ENCODE measurements at places on chromosomes 16 and 17.
A peak's percentile ranks its signal among the peaks of the same experiment; 100 is the strongest.

GRCh38 chr17:83195330-83196023 is 116.1 kb downstream of the METRNL start:
- no peak for DNase-seq

- no peak for DNase-seq
Observed at GRCh38 chr16:89141884-89142267, 29.7 kb upstream of the CDH15 start.

DNA sequence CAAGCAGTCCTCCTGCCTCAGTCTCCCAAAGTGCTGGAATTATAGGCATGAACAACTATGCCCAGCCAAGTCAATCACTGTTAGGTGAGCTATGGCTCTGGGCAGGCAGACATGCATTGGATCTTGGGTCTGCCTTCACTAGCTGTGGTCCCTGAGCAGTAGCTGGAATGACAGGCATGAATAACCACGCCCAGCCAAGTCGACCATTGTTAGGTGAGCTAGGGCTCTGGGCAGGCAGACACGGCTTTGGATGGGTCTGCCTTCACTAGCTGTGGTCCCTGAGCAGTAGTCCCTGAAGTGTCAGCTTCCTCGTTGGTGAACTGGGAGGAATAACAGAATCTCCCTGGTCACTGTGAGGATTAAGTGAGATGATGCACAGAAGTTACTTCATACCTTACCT is 6.4 kb downstream of the MRM3 start:
- no peak for DNase-seq

DNA sequence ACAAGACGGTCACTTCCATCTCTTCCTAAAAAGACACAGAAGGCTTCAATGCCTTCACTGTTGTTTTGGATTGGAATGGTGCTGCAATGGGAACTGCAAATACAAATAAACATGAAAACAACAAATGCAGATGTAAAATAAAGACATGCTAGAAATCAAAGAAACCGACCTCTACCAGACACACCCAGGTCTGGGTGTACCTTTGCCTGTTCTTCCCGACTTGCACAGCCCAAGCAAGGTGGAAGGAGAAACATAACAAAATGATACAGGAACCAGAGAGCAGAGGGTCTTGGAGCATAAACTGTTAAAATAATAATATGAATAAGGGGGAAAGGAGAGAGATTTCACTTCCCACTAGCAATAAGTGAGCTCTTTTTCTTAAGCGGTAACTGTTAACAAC is 17.3 kb downstream of the RFFL start:
- DNase-seq, result no peak

GRCh38 chr16:59478838-59479237 is 744.7 kb upstream of the GOT2 start:
- DNase-seq, result no peak

DNA sequence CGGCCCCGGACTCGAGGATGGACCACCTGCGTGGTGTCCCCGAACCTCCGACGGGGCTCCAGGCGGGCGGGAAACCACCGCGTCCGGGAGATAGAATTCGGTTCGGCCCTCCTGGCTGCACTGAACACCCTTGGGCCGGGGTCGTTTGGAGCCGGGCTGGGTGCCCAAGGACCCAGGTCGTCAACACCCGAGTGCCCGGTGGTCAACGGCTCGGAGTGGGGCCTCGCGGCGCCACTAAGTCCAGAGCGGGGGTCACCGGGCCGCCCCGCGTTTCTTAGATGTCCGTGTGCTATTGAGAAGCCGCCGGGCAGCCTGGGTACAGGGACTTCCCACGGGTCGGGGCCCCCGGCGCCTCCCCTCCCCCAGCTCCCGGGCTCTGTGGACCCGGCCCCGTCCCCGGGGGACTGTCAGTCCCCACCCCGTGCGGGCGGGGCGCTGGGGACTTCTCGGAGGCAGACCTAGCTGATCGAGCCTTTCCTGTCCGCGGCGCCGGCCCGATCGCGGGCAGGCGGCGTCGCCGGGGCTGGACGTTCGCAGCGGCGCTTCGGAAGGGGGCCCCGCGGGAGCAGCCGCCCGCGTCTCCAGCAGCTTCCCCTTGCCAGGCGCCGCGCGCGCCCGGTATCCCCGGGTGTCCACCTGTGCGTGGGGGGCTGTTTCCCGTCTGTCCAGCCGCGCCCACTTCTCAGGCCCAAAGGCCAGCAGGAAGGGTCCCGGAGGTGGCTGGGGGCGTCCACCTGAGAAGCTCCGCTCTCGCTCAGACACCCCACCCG is 655 bp upstream of the NPTX1 start:
- DNase-seq, result no peak

DNA sequence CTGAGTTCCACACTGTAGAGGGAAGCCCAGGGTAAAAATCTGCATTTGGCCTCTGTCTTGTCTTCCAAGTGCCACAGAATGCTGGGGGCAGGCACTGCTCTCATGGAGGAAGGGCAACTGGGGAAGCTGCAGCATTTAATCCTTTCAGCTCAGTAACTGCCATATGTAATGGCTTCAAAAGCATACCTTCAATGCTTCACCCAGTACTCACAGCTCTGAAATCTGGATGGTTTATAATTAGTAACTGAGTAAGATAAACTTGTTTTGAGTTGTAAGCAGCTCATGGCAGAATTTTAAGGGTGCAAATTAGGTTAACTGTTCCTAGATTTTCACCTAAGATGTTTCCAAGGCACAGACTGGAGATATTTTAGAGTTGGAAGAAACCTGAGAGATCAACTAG is 24.5 kb downstream of the PMP22 start:
- peak; percentile 6 for DNase-seq

DNA sequence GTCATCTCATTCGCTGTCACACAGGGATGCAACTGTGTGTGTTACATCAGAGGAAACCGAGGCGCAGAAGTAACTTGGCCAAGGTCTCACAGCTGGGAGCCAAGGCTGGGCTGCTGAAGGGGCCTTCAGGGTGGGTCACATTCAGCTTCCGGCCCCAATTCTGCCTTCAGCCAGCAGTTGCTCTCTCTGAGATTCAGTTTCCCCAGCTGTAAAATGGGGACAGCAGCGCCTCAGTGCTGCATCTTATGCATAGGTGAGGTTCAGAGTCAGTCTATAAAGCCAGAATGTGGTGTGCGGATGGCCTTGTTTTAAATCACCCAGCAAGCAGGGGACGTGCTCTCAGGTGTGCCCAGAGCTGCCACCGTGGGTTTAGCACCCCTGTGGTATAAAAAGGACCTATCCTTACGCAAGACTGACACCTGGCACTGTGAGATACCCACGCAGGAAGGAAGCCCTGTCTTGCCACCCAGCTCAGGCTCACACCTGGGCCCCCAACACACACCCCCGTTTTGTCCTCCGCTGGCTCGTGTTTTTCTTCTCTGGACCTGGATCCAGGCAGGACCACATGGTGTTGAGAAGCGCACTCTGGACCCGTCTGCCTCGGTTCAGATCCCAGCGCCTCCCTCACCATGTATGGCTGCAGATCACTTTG is 94.6 kb upstream of the GSE1 start:
- no peak for DNase-seq

DNA sequence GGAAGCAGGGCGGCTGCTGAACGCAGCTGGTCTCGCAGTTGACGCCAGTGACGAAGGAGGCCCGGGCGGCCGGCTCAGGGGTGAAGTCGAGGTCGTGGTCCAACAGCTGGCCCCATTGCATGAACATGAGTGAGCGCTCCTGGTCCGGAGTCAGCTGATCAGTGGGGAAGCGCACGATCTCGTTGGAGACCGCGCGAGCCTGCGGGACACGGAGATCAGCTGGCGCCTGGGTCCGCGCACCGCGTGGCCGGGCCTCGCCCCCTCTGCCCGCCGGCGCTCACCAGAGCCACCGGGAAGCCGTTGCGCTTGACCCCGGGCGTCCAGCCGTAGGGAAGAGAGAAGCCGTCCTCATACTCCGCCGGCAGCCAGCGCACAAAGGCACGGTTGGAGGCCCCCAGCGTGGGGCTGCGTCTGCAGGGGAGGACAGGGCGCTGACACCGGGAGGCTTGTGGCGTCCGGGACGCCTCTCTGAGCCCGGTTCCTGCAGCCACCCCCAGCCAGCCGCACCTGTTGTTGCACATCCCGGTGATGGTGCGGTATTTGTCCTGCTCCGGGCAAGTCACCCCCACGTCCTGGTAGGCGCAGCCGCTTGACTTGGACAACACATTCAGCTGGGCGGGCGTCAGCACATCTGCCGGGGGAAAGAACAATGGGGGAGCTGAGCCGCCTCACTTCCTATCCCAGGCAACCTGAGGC is 1.6 kb downstream of the MPO start:
- DNase-seq, result no peak

- DNase-seq, result no peak
Observed at GRCh38 chr16:75742424-75743047, 16.2 kb upstream of the CPHXL start.

Measured in HFFc6 (cell line).